Heart right ventricle (tissue), 16 donors: ENCODE measurements at places on chromosomes 11 and 22. TPM values are rescaled to one million over a fixed set of nuclear protein-coding genes. Genes with fewer than 3 reads are reported as not detected.

GRCh38 chr11:75577207-75577606 is 15.2 kb downstream of the SERPINH1 start:
- peak; percentile 74 for DNase-seq

GRCh38 chr11:111699579-111700156 is 66.5 kb downstream of the PPP2R1B start:
- no peak for DNase-seq

DNA sequence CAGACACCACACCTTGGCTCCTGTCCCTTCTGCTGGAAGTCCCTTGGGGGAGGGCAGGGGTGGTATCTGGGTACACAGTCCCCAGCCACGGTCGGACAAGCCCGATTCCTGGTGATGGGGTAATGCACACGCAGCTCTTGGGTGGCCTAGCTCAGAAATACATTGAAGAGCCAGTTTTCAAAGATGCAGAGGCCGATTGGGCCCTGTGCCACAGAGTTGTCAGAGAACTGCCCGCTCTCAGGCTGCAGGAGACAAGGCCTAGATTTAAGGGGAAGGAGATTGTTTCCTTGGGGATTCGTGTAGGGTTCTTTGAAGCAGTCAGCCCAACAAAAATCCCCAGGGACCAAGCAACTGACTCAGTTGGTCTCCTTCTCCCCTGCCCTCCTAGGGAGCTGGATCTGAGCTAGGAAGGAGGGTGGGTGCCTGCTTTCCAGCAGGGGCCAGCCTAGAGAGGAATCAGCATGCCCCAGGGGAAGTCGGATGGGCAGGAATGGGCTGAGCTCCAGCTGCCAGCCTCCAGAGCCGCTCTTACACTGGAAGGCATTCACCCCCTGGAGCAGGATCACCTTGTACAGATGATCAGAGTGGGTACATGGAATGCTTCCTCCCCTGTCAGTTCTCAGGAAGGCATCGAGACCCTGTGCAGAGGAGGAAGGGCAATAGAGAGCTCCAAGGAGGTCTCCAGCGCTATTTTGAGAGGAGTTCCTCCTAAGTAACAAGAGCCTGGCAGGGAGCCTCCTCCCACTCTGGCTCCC is 3.3 kb upstream of the SCN4B start:
- no peak for DNase-seq

DNA sequence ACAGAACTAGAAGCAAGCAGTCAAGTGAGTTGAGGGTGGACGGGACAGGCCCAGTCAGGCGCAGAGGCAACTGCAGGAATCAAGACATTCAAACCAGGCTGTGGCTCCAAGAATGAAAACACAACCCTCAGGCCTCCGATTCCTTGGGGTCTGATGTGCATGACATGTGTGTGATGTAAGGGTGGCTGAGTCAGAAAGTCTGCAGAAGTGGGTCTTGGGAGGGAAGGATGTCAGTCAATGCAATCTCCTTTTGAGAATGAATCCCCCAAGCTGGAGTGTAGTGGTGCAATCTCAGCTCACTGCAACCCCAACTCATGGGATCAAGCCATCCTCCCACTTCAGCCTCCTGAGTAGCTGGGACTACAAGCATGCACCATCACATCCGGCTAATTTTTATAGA is 15.9 kb upstream of the PDE2A start:
- no peak for DNase-seq

DNA sequence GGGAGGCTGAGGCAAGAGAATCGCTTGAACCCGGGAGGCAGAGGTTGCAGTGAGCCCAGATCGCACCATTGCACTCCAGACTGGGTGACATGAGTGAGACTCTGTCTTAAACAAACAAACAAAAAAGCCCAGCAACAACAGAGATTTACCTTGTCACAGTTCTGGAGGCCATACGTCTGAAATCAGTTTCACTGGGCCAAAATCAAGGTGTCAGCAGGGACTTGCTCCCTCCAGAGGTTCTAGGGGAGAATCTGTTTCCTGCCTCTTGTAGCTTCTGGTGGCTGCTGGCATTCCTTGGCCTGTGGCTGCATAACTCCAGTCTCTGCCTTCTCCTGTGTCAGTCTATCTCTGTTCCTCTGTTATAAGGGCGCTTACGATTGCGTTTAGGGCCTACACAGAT is 1.5 kb downstream of the DDX10 start:
- DNase-seq = no peak

- DNase-seq = no peak
Measured at GRCh38 chr11:36165621-36166397, 123.4 kb downstream of the COMMD9 start.

The MMP13 gene
- total RNA-seq = not detected

The TPST2 gene
- total RNA-seq = 23.7 TPM

DNA sequence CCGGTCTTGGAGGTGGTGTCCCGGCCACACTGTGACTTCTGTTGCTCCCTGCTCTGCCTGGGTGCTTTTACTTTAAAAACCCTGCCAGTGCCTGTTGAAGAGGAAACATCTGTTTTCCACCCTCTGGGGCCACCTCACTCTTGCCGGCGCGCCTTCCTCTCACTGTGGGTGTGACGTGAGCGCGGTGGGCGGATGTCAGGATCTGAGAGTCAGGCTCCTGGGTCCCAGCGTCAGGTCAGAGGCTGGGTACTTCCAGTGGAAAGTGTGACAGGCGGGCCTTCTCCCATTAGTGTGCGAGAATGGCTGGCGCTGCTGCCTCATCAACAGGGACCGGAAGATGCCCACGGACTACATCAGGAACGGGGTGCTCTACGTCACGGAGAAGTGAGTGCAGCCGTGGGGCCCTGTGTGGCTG is 54.2 kb downstream of the GRAMD4 start:
- DNase-seq = peak; percentile 66

The POTEH gene
- total RNA-seq = not detected

DNA sequence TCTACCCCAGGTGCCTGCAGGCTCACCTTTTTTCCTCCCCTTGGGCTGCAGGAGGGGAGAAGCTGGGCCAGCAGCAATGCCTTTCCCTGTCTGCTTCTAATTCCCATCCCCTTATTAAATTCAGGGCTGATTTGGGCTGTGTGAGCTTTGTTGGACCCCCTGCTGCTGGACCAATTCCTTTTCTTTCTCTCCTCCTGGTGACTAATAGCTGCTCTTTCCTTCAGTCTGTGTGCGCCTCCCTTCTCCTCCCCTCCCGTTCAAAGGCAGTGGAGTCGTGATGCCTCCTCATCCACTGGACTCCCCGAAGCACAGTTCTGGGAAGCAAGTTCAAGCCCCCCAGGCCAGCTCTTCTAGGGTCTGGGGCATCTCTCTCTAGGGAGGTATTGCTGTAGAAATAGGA is 567.9 kb upstream of the CADM1 start:
- no peak for DNase-seq

- no peak for DNase-seq
Measured at GRCh38 chr11:9874466-9874865, 210.6 kb downstream of the SWAP70 start.

The NOX4 gene
- 4.6 TPM for total RNA-seq

DNA sequence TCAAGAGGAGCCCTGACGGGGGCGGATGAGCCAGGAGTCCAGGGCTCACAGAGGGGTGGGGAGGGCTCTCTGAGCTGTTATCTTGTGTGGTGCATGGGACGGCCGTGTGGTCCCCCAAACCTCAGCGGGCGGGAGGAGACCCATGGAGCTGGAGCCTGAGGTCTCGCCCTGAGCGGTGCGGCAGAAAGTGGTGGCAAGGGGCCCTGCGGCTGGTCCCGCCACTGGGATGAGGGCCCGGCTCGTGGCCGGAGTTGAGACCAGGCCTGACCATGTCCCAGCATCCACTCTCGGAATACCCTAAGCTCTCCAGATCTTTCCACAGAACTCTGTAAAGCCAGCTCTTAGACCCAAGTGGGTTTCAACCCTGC is 22.6 kb upstream of the TTLL12 start:
- no peak for DNase-seq

- no peak for DNase-seq
Measured at GRCh38 chr22:50112151-50113118, 22.6 kb downstream of the MOV10L1 start.
